ENCODE measurements at places on chromosomes 6 and 20. TPM values are rescaled to one million over a fixed set of nuclear protein-coding genes. Genes with fewer than 3 reads are reported as not detected.

SYCP2L gene
- not detected for total RNA-seq

DACT2 gene
- not detected for total RNA-seq

TGM3 gene
- not detected for total RNA-seq

F13A1 gene
- not detected for total RNA-seq

RNF182 gene
- 3.7 TPM for total RNA-seq

HS3ST5 gene
- not detected for total RNA-seq

GPSM3 gene
- 3.7 TPM for total RNA-seq

CTCFL gene
- total RNA-seq = not detected

SLC2A10 gene
- total RNA-seq = 37.0 TPM

HSD17B8 gene
- 0.39 TPM for total RNA-seq

C6orf58 gene
- total RNA-seq = not detected

LY6G5C gene
- total RNA-seq = 2.1 TPM

KIF3B gene
- total RNA-seq = 32.8 TPM

TMEM74B gene
- not detected for total RNA-seq

TP53TG5 gene
- not detected for total RNA-seq

DST gene
- total RNA-seq = 348 TPM

EIF6 gene
- 176 TPM for total RNA-seq

PLTP gene
- total RNA-seq = 8.1 TPM

SPTLC3 gene
- not detected for total RNA-seq

HTR1B gene
- total RNA-seq = 0.18 TPM

PLCB1 gene
- 18.2 TPM for total RNA-seq

CRISP3 gene
- not detected for total RNA-seq

ADAM33 gene
- total RNA-seq = 90.9 TPM

NR2E1 gene
- not detected for total RNA-seq

BTN3A1 gene
- 9.6 TPM for total RNA-seq

MYT1 gene
- total RNA-seq = not detected

DDX43 gene
- not detected for total RNA-seq

EPB41L2 gene
- total RNA-seq = 49.7 TPM

ZSCAN23 gene
- total RNA-seq = 0.74 TPM

CST7 gene
- total RNA-seq = not detected

PLN gene
- total RNA-seq = not detected

SLC12A5 gene
- not detected for total RNA-seq

TFAP2A gene
- 89.0 TPM for total RNA-seq

GSTA3 gene
- not detected for total RNA-seq

GRM1 gene
- total RNA-seq = not detected

KCNK5 gene
- not detected for total RNA-seq

MRPS26 gene
- 34.3 TPM for total RNA-seq

CHMP4B gene
- 93.0 TPM for total RNA-seq

SLC17A2 gene
- not detected for total RNA-seq

TOMM34 gene
- 97.2 TPM for total RNA-seq

CYP21A2 gene
- not detected for total RNA-seq
